HAP-1 (cell line): ENCODE measurements at places on chromosomes 12 and 14.

DNA sequence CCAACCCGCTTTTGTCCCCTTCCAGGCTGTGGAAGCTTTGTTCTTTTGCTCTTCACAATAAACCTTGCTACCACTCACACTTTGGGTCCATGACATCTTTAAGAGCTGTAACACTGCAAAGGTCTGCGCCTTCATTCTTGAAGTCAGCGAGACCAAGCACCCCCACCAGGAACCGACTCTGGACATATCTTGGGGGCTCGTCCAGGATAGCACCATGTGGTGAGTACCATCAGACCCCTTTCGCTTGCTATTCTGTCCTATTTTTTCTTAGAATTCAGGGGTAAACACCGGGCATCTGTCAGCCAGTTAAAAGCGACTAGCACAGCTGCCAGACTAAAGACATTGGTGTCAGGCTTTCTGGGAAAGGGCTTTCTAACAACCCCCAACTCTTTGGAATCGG is 137.6 kb upstream of the PPFIA2 start:
- DNase-seq = no peak

DNA sequence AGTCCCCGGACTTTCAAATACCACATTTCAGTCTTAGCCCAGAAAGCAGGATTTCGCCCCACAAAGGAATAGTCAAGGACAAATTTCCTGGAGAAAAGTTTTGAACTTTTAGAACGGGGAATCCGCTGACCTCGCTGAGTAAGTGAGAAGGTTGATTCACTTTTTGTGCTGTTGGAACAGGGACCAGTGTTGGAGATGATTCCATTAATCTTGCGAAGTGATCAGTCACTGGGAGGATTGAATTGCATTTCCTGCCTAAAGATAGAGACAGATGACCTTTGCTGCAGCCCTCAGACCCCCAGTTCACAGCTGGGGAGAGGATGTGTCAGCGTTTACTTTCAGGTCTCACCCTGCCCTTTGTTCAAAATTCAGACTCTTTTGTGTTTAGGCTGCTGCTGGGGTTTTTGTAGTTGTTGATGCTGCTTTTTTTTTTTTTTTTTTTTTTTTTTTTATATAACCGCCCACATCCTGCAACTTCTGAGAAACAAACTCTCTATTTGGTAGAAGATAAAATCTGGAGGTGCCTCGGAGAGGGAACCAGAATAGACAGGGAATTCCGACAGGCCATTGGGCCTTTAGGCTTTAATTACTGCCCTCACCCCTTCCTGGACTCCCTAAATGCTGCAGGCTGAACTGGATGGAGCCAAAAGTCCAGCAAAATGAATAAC is 9.8 kb upstream of the KDM2B start:
- DNase-seq = peak; percentile 68

DNA sequence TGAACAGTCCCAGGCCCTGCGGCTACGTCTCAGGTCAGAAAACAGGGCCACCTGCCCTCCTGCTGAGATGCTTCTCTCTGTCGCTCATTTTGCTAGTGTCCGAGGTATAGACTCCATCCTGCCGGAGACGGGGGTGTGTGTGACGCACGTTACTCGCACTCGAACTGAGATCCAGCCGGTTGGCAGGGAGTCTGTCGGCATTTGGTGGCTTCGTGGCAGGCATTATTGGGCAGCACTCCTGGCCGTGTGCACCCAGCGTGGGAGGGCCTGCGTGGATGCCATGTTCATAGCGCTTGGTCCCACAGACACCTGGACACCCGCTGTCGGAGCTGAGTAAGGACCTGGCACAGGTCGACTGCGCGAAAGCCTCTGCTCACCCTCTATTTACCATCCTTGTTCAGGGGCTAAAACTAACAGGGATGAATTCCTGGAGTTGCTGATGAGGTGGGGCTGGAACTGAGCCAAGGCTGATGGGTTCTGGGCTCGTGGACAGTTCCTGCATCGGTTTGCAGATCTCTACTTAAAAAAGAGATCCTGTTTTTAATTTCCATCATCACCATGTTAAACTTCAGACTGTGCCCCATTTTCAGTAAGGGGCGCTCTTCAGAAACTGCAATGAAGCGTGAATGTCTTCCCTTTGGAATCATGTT is 28.6 kb downstream of the AACS start:
- no peak for DNase-seq

- DNase-seq = no peak
These were observed 11.5 kb upstream of the ITGA5 start for GRCh38 chr12:54430471-54431069.

- no peak for DNase-seq
These were observed 576.5 kb downstream of the MED13L start for GRCh38 chr12:115700896-115701465.

GRCh38 chr12:84727961-84728360 is 184.6 kb downstream of the SLC6A15 start:
- DNase-seq = peak; percentile 91

GRCh38 chr12:47328831-47329545 is 249.2 kb upstream of the AMIGO2 start:
- no peak for DNase-seq

DNA sequence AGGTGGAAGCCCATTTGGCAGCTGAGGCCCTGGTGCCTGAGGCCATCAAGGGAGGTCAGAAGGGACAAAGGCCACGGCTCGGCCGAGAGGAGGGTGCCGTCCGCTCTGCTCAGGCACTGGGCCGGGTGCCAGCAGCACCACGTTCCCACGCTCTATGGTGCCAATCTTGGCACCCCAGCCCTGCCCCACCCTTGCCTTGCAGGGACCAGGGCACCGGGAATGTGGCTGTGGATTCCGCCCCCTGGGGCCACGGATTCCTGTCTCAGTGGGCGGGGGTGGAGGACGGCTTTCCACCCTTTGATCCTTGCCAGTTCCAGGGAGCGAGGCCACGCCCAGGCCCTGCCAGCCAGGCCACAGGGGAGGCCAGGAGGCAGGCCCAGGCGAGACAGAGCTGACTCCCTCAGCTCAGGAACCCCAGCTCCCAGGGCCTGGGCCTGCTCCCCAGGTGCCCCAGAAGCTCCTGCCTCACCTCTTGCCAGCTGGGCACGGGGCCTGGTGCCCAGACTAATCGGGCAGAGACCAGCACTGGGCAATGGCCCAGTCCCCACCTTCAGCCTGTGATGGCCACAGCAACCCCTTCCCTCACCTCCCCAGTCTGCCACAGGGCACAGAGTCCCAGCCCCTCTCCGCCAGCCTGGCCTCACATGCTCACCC is 26.4 kb upstream of the GPR132 start:
- no peak for DNase-seq

GRCh38 chr12:5650281-5650680 is 218.4 kb downstream of the NTF3 start:
- DNase-seq = no peak

GRCh38 chr12:89863493-89863938 is 154.9 kb upstream of the ATP2B1 start:
- no peak for DNase-seq

DNA sequence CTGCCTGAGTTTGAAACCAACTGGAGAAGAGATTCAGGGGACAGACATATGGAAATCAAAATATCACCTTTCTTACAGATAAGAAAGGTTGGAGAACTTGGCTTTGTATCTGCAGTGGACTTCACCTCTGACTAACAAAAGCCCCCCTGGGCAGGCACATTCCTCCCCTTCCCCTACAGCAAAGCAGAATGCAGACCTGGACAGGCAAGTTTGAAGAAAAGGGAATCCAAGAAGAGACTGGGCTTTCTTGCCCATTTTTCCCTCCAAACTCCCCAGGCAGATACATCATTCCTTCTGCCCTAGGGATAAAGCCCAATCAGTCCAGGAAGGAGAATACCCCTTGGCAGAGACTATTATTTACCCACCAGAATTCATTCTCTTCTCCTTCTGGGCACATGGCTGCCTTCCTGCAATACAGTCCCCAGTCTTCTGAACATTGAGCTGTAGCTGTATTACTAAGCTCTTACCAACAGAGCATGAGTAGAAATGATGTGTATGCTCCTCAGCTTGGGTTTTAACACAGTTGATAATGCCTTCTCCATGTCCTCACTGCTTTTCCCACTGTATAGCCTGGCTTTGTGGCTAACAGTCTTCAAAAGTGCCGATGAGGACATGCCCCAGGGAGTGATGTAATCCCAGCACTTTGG is 17.4 kb upstream of the NAP1L1 start:
- no peak for DNase-seq

DNA sequence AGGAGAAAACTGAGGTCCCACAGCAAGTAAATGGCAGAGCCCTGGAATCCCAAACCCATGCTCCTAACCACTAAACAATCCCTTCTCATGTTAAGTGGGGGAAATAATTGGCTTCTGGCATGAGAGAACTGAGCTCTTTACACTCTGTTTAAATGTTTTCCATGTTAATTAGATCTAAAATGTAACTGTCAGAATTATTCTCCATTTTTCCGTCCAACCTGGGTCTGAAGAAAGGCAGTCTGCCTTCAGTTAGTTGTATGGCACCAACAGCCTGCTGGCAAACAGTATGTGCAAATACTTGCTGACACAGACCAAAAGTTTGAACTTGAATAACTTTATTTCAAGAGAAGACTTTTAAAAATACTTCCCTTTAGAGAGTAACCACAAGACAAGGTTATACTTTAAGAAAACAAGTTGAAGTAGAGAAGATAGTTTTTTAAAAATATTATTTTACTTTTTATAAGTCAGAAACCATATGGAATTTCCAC is 59.7 kb downstream of the E2F7 start:
- no peak for DNase-seq

DNA sequence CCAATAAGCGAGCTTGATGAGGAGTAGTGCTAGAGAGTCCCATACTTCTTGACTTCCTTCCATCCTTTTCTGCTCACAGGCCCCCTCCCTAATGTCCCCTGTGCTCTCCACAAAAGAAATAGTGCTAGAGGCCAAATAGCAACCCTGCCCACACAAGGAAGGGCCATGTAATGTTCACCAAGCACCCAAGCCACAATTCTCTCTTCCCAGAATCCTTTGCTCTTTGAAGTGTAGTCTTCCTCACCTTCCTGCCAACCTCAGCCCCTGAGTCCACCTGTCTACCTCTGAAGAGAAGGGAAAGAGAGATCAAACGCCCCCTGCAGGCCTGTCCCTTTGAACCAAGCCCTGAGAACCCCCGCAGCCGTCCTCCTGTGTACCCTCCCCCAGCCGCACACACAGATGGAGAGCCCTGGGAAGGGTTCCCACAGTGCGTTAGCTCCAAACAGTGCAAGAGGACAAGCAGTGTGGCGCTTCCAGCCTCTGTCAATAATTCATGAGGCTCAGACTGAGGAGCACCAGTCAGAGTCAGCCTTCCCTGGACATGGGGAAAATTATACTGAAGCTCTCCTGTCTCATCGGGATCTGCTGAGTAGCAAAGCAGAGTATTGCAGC is 1.9 kb upstream of the DHRS4 start:
- DNase-seq = no peak

DNA sequence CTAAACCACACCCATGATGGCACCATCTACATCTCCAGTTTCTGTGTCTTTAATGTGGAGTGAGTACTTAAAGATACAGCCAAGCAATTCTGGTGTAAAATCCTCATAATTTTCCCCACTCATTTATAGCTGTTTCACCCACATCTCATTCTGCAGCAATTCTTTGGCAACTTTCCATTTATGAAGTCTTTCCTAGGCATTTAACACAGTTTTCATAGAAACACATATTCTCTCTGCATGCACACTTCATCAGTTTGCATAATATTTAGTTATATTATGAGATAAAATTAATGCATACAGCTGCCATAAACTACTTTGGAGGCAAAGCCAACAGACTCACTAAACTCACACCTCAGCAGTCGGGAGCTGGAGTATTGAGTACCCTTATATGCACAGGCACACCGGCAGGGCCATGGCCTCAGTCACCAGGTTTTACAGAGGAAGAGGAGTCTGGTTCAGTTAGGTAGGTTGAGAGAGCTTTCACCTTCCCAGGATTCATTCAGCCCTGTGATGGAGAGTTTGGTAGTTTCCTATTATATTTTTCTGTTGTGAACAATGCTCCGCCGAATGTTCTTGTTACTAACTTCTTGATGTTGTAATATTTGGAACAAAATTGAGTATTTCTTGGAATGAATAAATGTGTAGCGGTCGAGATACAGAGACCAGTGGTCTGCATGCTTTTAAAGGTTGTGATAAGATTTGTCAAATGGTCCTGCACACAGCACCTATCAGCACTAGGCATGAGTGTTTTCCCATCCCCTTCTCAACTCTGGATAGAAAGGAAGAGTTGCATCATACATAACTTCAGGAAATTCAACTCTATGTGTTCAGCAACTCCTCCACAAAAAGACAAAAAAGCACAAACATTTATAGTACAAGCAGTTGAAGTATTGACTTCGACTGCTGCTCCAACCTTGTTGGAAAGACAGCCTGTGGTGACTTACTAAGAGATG is 123.5 kb downstream of the TTC8 start:
- DNase-seq = no peak

GRCh38 chr12:92582893-92583292 is 119.9 kb upstream of the PLEKHG7 start:
- no peak for DNase-seq

DNA sequence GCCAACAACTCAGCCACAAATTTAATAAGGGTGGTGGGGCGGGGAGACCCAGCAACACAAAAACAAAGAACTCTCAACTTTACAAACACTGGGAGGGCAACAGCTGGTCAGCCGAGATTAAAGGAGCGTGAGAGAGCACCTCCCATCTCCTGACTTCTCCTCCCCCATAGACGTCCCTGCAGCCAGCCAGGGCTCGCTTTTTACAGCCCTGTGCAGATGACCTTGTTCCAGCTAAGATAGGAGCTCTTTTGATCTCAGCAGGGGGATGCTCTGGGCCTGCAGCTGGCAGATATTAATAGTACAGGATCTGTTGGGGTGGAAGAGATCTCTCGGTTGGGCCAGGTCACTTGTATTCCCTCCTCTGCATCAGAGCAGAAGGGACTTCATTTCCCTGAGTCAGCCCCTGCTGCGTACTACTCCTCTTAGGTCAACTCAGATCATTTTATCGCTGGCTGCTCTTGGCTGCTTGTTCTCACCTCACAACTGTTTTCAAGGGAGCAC is 475.8 kb downstream of the RAD51B start:
- no peak for DNase-seq

- no peak for DNase-seq
These were observed 53.4 kb upstream of the DIO2 start for GRCh38 chr14:80264702-80265101.

- no peak for DNase-seq
These were observed 70.2 kb downstream of the ETV6 start for GRCh38 chr12:11719678-11720099.

- no peak for DNase-seq
These were observed 34.4 kb upstream of the CCNT1 start for GRCh38 chr12:48750769-48751356.
